Naive thymus-derived CD8-positive, alpha-beta T cell (primary cell): ENCODE measurements at places on chromosomes 2 and 18.

GRCh38 chr2:156800065-156800653, 364.0 kb downstream of the GPD2 start:
- H3K36me3 ChIP-seq = no peaks in the 10 kb centered on the region
- peaks cover 3% of the 10 kb centered on the region for H3K27me3 ChIP-seq
- H3K4me3 ChIP-seq = no peak overlapping the region
- H3K4me1 ChIP-seq = no peaks in the 10 kb centered on the region
- no peak overlapping the region for H3K27ac ChIP-seq

DNA sequence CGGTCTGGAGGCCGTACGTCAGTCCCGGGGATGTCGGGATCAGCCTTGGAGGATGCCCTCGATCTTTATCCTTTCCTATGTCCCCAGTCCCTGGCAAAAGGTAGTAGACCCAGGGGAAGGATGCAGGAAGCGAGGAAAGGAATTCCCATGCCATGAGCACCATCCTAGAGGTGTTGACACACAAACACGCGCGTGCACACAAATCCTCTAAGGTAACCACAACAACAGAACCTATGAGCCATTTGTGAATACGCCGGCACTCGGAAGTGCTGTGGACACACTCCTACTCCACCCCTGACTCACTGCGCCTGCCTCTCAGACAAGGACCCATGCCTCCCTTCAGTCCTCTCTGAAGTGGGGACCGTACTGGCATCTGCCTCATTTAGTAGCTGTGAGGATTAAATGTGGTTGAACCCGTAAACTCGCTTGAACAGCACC, 11.3 kb upstream of the MLPH start:
- no peaks in the 10 kb centered on the region for H3K36me3 ChIP-seq
- DNase-seq = no peak
- peaks cover 10% of the 10 kb centered on the region for H3K4me1 ChIP-seq
- H3K27me3 ChIP-seq = peaks cover 30% of the 10 kb centered on the region

- DNase-seq = no peak
- H3K36me3 ChIP-seq = no peaks in the 10 kb centered on the region
- peaks cover 29% of the 10 kb centered on the region for H3K27me3 ChIP-seq
- no peak overlapping the region for H3K27ac ChIP-seq
Observed at GRCh38 chr2:18380321-18380720, 180.1 kb downstream of the RDH14 start.

DNA sequence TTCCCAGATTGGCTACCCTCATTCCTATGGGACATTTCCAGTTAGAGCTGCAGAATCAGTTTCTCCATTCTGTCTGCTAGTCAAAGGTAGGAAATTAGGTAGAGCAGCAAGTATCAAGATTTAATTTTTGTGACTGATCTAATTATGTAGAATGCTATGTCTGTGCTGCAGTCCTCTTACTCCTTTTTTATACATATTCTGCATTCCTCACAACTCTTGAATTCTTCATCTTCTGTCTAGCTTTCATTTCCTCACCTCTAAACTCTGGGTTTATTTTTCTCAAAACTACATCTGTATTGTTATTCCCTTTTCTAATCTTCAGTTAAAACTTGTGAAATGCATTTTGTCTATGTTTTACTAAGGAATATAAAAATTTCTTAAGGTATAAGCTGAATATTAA, 8.6 kb downstream of the SGO2 start:
- H3K36me3 ChIP-seq = peaks cover 3% of the 10 kb centered on the region
- no peak for DNase-seq
- no peaks in the 10 kb centered on the region for H3K4me1 ChIP-seq

GRCh38 chr18:75391279-75392225, 36.0 kb downstream of the SMIM21 start:
- H3K36me3 ChIP-seq = no peaks in the 10 kb centered on the region
- no peak overlapping the region for H3K27ac ChIP-seq
- peaks cover 58% of the 10 kb centered on the region for H3K27me3 ChIP-seq
- H3K4me1 ChIP-seq = peaks cover 3% of the 10 kb centered on the region

DNA sequence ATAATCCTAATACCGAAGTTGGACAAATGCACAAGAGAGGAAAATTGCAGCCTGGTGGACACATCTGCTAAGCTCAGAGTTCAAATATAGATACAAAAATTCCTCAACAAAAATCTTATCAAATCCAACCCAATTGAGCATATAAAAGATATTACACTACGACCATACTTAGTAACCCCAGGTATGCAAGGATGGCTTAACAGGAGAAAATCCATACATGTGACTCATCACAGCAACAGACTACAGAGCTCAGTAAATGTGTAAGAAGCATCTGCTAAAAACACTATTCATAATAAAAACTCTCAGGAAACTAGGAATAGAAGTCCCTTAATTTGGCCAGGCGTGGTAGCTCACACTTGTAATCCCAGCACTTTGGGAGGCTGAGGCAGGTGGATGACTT, 28.3 kb downstream of the HS6ST1 start:
- peaks cover 12% of the 10 kb centered on the region for H3K4me1 ChIP-seq
- H3K36me3 ChIP-seq = no peaks in the 10 kb centered on the region
- H3K27ac ChIP-seq = no peak overlapping the region
- no peaks in the 10 kb centered on the region for H3K27me3 ChIP-seq

- no peaks in the 10 kb centered on the region for H3K36me3 ChIP-seq
- peaks cover 7% of the 10 kb centered on the region for H3K27me3 ChIP-seq
- no peak overlapping the region for H3K27ac ChIP-seq
- no peak for DNase-seq
Observed at GRCh38 chr2:158953926-158954763, 14.3 kb upstream of the TANC1 start.

GRCh38 chr18:33239298-33239697, 201.2 kb downstream of the CCDC178 start:
- peaks cover 11% of the 10 kb centered on the region for H3K36me3 ChIP-seq
- no peak for DNase-seq
- no peaks in the 10 kb centered on the region for H3K4me1 ChIP-seq
- H3K27ac ChIP-seq = no peak overlapping the region
- no peak overlapping the region for H3K4me3 ChIP-seq

GRCh38 chr2:30060562-30060961, 86.2 kb upstream of the YPEL5 start:
- H3K36me3 ChIP-seq = no peaks in the 10 kb centered on the region
- H3K27me3 ChIP-seq = peaks cover 35% of the 10 kb centered on the region
- H3K4me3 ChIP-seq = no peak overlapping the region
- H3K4me1 ChIP-seq = no peaks in the 10 kb centered on the region

- no peak overlapping the region for H3K4me3 ChIP-seq
- no peaks in the 10 kb centered on the region for H3K4me1 ChIP-seq
- no peaks in the 10 kb centered on the region for H3K27me3 ChIP-seq
- no peak for DNase-seq
- H3K36me3 ChIP-seq = peaks cover 8% of the 10 kb centered on the region
- peak overlapping the region; percentile 6 for H3K27ac ChIP-seq
Observed at GRCh38 chr2:186445506-186445905, 40.6 kb upstream of the ZC3H15 start.

GRCh38 chr2:96138179-96139145, at the start of gene ASTL:
ASTL (minus strand) TSS chr2:96138502; CDS start chr2:96138436, 66 bp downstream.
- H3K27ac ChIP-seq = peak within 1 kb of the TSS; percentile 88
- no peaks in the 10 kb centered on the region for H3K27me3 ChIP-seq
- no peak within 1 kb of the TSS for H3K4me3 ChIP-seq
- peak; percentile 74 for DNase-seq
- peaks cover 30% of the 10 kb centered on the region for H3K4me1 ChIP-seq
